Activated CD4-positive, CD25-positive, alpha-beta regulatory T cell treated with anti-CD3 and anti-CD28 coated beads, Interleukin-2, amount 50 U/mL, for 72 hours (primary cell): ENCODE measurements at places on chromosomes 12 and 14.

- DNase-seq, result no peak
Observed at GRCh38 chr12:114400925-114401324, 5.0 kb downstream of the TBX5 start.

GRCh38 chr14:105448706-105449111 is 25.9 kb upstream of the CRIP2 start:
- peak; percentile 63 for DNase-seq

- DNase-seq, result no peak
Observed at GRCh38 chr12:132142679-132143335, 1.3 kb downstream of the DDX51 start.

DNA sequence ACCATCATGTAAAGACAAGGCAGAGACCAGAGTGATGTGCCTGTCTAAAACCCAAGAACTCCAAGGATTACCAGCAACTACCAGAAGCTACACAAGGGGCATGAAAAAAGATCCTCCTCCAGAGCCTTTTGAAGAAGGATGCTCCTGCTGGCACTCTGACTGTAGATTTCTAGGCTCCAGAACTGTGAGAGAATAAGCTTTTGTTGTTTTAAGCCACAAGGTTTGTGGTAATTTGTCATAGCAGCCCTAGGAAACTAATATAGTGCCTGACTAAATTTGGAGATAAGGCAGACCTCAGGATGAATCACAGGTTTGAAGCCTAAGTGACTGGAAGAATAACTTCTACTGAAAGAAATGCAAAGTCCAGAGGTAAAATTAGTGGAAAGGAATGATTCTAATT is 132.9 kb downstream of the CEP83 start:
- no peak for DNase-seq

GRCh38 chr12:14981049-14981448 is 8.2 kb downstream of the PDE6H start:
- no peak for DNase-seq

DNA sequence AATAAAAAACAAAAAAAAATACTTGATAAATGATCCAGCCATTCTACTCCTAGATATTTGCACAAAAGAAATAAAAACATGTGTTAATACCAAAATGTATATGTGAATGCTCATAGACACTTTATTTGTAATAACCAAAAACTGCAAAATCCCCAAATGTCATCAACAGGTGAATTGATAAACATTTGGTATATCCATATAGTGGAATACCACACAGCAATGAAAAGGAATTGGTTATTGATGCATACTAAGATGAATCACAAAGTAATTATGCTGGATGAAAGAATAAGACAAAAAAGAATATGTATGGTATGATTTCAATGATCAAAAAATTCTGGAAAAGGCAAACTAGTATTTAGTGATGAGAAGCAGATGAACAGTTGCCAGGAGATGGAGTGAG is 124.7 kb upstream of the VASH1 start:
- DNase-seq, result no peak

DNA sequence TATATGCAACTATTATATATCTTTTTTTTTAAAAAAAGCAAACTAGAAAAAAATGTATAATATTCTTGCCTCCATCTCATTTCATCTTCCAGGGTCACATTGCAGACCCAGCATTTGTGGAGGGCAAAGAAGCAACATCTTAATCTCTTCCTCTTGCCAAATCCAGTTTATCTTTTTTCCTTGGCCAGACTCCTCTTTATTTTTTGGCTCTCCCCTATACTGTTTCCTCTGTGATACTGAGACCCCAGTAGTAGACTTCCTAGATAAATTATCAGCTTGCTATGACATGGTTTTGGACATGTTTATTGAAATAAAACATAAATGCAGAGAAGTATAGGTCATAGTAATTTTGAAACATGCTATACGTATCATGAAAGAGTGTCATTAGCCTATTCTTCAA is 303.8 kb upstream of the DDHD1 start:
- DNase-seq, result no peak

GRCh38 chr14:53412819-53413675 is 259.9 kb upstream of the DDHD1 start:
- DNase-seq, result no peak

GRCh38 chr12:127070515-127071157 is 1196.3 kb upstream of the TMEM132C start:
- no peak for DNase-seq

DNA sequence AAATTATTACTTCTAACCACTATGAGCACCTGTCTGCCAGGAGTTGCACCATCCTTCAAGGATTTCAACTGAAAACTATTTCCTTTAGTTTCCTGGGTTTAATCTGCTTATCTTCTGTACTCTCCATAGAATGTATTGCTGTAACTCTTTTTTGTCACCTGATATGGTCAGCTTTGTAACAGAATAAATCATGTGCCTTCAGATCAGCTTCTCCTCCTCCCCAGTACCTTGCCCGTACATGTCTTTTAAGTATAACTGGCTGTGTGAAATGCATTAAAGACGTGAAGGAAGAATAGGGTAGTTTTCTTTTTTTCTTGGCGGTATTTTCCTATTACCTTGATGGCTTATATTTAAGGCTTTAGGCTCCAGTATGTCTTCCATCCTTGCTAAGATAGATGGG is 200.3 kb upstream of the NAV3 start:
- no peak for DNase-seq

GRCh38 chr14:93707475-93707874 is 80.8 kb downstream of the PRIMA1 start:
- no peak for DNase-seq

DNA sequence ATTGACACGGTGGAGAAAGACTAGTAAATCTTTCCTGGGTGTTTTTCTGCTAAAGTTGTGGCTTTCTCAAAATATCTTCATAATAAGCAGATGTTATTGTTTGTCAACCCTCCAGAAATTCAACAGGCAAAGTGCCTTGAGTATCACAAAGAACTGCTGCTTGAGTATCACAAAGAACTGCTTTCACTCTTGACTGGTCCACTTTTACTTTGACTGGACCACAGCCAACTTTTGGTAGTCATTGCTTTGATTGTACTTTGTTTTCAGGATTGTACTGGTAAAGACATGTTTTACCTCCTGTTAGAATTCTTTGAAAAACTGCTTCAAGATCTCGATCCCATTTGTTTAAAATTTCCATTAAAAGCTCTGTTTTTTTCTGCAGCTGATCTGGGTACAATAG is 62.6 kb downstream of the PDZRN4 start:
- DNase-seq, result no peak

GRCh38 chr14:93954900-93955849 is 21.2 kb downstream of the ASB2 start:
- peak; percentile 43 for DNase-seq

DNA sequence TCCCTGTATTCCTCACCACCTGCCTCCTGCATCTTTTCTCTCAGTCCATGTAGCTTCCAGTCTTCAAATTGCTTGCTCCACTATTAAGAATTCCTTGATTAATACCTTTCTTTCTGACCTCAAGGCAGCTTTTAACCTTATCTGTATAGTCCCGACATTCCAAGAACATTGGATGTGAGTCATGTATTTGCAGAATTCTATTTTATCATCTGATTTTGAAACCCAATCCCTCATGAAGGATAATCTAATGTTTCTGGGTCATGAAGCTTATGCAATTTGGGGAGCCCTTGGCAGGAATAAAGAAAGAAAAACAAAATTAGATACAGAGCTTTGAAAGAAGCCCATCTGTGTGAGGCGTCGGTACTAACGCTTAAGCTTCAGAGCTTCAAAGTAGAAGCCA is 63.4 kb upstream of the CCND2 start:
- DNase-seq, result no peak

GRCh38 chr12:55673638-55674037 is 34.1 kb downstream of the ITGA7 start:
- no peak for DNase-seq

DNA sequence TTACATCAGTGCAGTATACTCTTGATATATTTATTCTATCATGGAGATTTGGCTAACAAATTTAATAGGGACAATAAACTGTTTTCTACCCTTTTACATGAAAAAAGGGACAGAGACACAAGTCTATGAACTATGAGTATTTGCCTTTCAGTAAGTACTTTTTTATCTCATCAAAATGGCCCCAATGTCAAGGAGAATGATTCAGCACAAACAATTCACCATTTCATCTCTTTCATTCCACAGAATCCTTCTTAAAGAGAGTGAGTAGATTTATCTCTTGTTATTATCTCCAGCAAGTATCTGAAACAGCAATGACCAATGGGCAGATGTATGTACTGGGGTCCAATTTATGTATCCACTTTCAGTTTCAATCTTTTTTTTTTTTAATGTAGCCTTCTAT is 447.5 kb downstream of the NPAS3 start:
- no peak for DNase-seq

- peak; percentile 43 for DNase-seq
Observed at GRCh38 chr12:13179211-13180074, 17.1 kb upstream of the EMP1 start.

- DNase-seq, result no peak
Observed at GRCh38 chr14:55546212-55546874, 33.7 kb upstream of the KTN1 start.

GRCh38 chr14:101191101-101191720 is 287.7 kb upstream of the RTL1 start:
- no peak for DNase-seq

GRCh38 chr12:74431801-74432200 is 105.8 kb upstream of the ATXN7L3B start:
- DNase-seq, result no peak

GRCh38 chr14:68546839-68547238 is 246.0 kb downstream of the ZFP36L1 start:
- no peak for DNase-seq

- DNase-seq, result no peak
Observed at GRCh38 chr12:131167334-131167733, 213.6 kb downstream of the ADGRD1 start.

GRCh38 chr12:6820166-6820565 is 1.5 kb upstream of the GPR162 start:
- no peak for DNase-seq

- DNase-seq, result no peak
Observed at GRCh38 chr14:75375983-75376382, 51.8 kb upstream of the JDP2 start.

DNA sequence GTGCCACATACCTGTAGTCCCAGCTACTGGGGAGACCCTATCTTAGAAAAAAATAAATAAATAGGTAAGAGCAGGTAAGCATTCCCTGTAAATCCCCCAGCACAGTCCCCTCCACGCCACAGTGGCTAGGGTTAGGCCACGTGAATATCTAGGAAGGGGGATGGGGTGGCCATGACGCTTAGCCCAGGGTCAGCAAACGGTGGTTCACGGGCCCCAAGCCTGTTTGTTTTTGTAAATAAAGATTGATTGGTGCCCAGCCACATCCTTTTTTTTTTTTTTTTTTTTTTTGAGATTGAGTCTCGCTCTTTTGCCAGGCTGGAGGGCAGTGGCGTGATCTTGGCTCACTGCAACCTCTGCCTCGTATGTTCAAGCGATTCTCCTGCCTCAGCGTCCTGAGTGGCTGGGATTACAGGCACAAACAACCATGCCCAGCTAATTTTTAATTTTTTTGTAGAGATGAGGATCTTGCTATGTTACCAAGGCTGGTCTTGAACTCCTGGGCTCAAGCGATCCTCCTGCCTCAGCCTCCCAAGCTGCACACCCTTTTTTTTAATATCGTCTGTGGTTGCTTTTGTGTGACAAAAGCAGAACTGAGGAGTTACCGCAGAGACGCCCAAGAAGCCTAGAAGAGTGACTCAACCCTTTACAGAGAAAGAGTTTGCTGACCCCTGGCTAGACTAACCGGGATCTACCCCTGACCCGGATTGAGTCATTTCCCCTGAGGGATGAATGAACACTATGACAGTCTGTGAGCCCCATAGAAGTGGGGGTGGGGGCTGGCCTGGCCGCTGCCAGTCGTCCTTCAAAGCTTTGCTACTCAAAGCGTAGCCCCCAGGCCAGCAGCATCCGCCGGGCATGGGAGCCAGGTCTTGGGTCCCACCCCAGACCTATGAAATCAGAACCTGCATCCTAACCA is 113.7 kb upstream of the NCOR2 start:
- DNase-seq, result no peak

- DNase-seq, result no peak
Observed at GRCh38 chr12:98329589-98329988, 185.8 kb upstream of the TMPO start.

DNA sequence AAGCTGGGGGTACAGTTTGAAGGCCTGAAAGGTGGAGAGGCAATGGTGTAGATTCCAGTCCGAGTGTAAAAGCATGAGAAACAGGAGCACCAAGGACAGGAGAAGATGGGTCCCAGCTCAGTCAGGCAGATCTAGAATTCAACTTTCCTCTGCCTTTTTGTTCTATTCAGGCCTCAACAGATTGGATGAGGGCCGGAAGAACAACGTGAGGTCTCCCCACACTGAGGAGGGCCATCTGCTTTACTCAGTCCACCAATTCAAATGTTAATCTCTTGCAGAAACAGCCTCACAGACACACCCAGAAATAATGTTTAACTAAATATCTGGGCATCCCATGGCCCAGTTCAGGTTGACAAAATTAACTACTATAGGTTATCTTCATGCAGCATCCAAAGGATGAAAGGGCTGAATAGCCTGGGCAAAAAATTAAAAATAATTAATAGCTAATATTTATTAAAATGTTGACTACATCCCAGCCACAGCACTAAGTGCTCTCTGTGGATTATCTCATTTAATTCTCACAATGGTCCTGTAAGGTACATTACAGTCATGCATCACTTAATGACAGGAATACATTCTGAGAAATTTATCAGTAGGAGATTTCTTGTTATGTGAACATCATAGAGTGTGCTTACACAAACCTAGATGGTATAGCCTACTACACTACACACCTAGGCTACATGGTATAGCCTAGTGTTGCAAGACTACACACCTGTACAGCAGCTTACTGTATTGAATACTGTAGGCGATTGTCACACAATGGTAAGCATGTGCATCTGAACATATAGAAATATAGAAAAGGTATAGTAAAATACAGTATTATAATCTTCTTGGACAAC is 22.5 kb downstream of the BTG1 start:
- DNase-seq, result no peak

GRCh38 chr12:125336246-125336645 is 271.0 kb downstream of the AACS start:
- DNase-seq, result no peak
